Activated naive CD8-positive, alpha-beta T cell treated with anti-CD3 and anti-CD28 coated beads, Interleukin-2, amount 50 U/mL, for 24 hours (primary cell): ENCODE measurements at places on chromosomes 16 and 17.

GRCh38 chr17:29664743-29665480 is 42.2 kb upstream of the CORO6 start:
- DNase-seq = no peak
- H3K4me3 ChIP-seq = peak overlapping the region; percentile 23
- H3K27ac ChIP-seq = peak overlapping the region; percentile 91
- peaks cover 39% of the 10 kb centered on the region for H3K4me1 ChIP-seq
- peaks cover 35% of the 10 kb centered on the region for H3K36me3 ChIP-seq
- H3K27me3 ChIP-seq = no peaks in the 10 kb centered on the region

DNA sequence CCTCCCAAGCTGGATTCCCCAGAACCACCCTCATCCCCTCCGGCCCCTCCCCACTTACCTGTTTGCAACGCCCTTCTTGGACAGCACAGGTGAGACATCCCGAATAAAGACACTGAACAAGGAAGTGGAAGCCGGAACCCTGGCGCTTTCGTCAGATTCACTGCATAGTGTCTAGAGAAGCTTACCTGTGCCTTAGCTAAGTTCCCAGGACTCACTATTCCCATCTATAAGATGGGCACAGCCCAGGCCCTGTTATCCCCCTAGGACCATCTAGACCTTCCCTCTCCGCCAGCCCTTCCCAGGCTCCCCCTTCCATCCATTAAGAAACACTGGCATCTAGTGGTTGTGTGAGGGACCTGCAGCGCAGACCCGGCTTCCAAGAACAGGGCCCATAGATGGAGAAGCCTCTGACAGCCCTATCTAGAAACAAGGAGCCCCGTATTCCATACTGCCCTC is 26.9 kb upstream of the RPL38 start:
- DNase-seq = peak; percentile 52
- no peak overlapping the region for H3K4me3 ChIP-seq
- no peaks in the 10 kb centered on the region for H3K36me3 ChIP-seq
- H3K27ac ChIP-seq = no peak overlapping the region
- no peaks in the 10 kb centered on the region for H3K4me1 ChIP-seq
- peaks cover 18% of the 10 kb centered on the region for H3K27me3 ChIP-seq

DNA sequence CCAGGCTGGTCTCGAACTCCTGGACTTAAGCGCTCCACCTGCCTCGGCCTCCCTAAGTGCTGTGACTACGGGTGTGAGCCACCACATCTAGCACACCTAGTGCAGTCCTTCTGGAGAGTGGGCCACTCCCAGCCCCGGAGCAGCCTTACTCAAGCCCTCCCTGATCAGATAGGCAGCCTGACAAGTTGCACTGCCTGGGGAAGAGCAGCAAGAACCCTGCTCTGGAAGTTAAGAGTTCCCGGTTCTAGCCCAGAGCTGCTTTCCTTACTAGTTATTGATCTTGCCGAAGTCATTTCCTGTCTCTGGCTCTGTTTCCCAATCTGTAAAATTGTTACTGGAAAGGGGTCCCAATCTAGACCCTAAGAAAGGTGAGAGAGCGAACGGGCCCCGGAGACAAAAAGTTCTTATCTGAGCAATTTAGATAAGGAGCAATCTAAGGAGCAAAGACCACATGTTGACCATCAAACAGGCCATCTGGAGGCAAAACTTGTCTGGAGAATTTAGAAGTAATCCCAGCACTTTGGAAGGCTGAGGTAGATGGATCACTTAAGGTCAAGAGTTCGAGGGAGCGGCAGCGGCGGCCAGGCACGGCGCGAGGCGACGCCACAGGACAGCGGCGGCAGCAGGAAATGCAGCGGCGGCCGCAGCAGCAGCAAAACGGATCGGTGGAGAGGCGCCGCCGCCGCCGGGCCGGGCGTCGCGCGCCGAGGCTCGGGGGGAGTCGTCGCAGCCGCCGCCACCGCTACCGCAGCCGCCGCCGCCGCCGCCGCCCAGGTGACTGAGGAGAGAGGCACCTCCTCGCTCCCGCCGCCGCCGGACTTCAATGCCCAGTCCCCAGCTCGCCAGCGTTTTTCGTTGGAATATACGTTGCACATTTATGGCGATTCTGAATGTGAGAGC is 4.3 kb upstream of the NAGLU start:
- peak overlapping the region; percentile 73 for H3K27ac ChIP-seq
- no peaks in the 10 kb centered on the region for H3K27me3 ChIP-seq
- H3K4me1 ChIP-seq = peaks cover 45% of the 10 kb centered on the region

GRCh38 chr16:76194616-76195015 is 82.6 kb upstream of the CNTNAP4 start:
- H3K27ac ChIP-seq = no peak overlapping the region
- no peak overlapping the region for H3K4me3 ChIP-seq
- DNase-seq = no peak
- H3K4me1 ChIP-seq = no peaks in the 10 kb centered on the region
- H3K27me3 ChIP-seq = no peaks in the 10 kb centered on the region

DNA sequence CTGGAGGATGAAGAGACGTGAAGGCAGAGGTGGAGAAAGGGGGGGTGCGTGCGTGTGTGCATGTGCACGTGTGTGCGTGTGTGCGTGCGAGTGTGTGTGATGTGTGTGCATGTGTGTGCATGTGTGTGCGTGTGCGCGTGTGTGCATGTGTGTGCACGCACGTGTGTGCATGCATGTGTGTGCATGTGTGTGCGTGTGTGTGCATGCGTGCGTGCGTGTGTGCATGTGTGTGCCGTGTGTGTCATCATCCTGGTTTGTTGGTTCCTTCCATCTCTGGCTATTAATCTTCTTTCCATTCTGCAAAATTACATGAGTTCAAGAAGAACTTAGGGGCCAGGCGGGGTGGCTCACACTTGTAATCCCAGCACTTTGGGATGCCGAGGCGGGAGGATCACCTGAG is 17.0 kb upstream of the RPL38 start:
- peaks cover 17% of the 10 kb centered on the region for H3K27me3 ChIP-seq
- H3K4me1 ChIP-seq = no peaks in the 10 kb centered on the region

- no peak for DNase-seq
- H3K4me3 ChIP-seq = no peak overlapping the region
- peaks cover 17% of the 10 kb centered on the region for H3K4me1 ChIP-seq
- no peaks in the 10 kb centered on the region for H3K27me3 ChIP-seq
- H3K36me3 ChIP-seq = no peaks in the 10 kb centered on the region
These were observed 50.5 kb downstream of the YPEL2 start for GRCh38 chr17:59381716-59382570.

DNA sequence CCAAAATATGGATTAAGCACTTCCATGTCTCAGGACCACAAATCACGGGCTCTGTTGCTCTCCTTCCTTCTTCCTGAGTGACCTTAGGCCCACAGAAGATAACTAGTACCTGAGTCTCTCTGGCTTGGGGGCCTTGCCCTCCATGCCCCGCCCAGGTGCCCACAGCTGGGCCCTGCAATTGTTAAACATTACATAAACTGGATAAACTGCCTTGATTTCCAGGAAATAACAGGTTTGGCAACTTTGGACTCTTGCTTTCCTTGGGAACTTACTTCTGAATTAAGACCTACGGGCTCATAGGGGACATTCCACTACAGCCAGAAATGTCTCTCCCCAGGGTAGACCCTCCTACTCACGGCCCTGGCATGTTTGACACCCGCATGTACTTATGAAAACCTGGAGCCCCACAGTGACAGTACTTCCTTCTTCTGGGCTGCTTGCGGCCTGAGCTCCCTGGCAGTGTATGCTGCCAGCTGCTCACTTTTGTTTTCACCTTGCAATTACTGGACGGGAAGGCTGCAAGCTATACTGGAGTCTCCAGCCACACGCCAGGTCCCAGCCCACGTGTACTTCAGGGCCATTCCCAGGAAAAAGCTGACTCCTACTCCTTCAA is 2.3 kb upstream of the UBALD2 start:
- peak overlapping the region; percentile 90 for H3K27ac ChIP-seq
- peaks cover 43% of the 10 kb centered on the region for H3K4me1 ChIP-seq
- no peaks in the 10 kb centered on the region for H3K27me3 ChIP-seq
- peaks cover 15% of the 10 kb centered on the region for H3K36me3 ChIP-seq
- H3K4me3 ChIP-seq = peak overlapping the region; percentile 52
- DNase-seq = peak; percentile 51

- no peak overlapping the region for H3K4me3 ChIP-seq
- no peaks in the 10 kb centered on the region for H3K4me1 ChIP-seq
- H3K27me3 ChIP-seq = peaks cover 7% of the 10 kb centered on the region
- no peaks in the 10 kb centered on the region for H3K36me3 ChIP-seq
- H3K27ac ChIP-seq = no peak overlapping the region
These were observed 13.5 kb downstream of the GNAO1 start for GRCh38 chr16:56204816-56205215.

- H3K36me3 ChIP-seq = no peaks in the 10 kb centered on the region
- H3K27me3 ChIP-seq = no peaks in the 10 kb centered on the region
These were observed 111.7 kb upstream of the CDH5 start for GRCh38 chr16:66254751-66255150.

DNA sequence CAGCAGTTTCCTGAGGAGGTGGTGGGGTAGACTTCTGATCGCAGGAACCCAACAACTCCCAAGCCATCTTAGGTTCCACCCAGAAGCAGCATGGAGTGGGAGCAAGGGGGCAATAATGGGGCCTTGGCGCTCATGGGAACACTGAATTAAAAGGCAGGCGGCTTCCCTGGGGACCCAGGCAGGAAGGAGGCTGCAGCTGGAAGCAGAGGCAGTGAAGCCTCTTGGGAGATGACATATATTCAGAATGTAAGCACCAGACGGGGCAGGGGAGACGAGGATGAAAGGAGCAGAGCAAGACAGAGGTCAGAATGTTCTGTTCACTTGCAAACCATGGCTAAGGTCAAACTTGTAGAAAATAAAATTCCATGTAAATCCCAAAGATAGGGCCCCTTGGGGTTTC is 2.9 kb downstream of the HIGD1B start:
- H3K4me3 ChIP-seq = no peak overlapping the region
- no peak overlapping the region for H3K27ac ChIP-seq
- DNase-seq = no peak
- H3K36me3 ChIP-seq = peaks cover 40% of the 10 kb centered on the region
- H3K4me1 ChIP-seq = no peaks in the 10 kb centered on the region

DNA sequence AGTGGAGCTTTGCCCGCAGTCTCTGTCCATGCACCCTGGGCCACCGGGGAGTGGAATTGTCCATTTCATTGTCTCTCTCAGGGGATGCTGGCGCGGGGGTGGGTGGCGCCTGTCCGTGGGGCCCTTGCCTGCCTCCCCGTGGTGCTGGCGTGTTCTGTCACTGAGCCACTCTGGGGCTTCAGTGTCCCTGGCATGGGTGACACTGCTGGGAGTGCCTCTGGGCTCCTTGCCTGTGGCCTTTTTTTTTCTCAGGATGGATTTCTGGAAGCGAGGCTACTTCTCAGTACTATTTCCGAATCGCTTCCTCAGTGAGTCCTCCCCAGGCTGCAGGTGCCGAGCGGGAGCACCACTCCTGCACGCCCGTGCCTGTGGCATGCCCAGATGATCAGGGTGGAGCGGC is 55.0 kb downstream of the PDPK1 start:
- peak overlapping the region; percentile 52 for H3K4me3 ChIP-seq
- H3K36me3 ChIP-seq = peaks cover 18% of the 10 kb centered on the region
- DNase-seq = no peak
- peak overlapping the region; percentile 78 for H3K27ac ChIP-seq
